ENCODE measurements at places on chromosomes 7 and 10.

- no peak for DNase-seq
Observed at GRCh38 chr10:133204226-133205015, 25.6 kb upstream of the UTF1 start.

GRCh38 chr7:1716263-1717094, 46.4 kb downstream of the ELFN1 start:
- DNase-seq: no peak

DNA sequence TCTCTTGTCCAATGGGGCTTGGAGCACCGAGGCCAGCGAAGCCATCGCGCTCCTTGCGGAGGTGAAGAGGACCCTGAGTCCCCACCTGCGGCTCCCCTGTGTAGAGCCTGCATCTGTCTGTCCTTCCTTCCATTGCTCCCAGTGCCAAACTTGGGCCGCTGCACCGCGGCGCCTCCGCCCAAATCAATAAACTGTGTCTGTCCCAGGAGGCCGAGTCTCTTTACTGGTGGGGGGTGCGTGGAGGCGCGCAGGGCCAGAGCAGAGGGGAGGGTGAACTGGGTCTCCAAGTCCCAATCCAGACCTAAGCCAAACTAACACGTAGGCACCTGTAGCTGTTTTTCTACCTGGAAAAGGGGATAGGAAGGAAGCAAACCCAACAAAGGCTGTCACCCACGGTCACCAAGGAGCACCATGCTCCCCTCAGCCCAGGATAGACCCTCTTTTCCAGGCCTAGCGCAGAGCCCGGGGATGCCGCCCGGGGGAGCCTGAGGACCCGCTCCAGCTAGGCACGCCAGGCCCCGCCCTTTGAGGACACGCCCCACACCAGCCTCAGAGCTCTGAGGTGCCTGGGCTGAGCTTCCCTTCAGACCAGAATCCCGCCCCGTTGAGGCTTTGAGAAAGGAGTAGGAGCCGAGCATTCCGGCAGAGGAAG, 1.2 kb upstream of the CHAT start:
- no peak for DNase-seq

DNA sequence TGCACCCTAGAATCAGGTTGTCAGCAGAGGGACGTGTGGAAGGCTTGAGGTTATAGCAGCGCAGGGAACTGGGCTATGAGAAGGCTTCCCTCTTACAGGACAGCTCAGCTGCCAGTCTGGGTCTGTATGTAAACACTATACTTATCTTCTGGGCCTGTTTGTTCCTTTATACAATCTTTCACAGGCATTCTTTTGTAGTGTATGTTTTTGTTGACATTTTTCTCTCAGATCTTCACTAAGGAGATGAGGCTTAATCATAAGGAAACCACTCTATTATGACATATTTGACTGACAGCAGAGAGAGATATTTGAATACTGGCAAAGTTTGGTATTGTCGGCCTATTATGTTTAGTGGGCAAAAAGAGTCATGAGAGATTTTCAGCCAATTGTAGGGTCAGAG, 929 bp downstream of the GBF1 start:
- peak; percentile 37 for DNase-seq

GRCh38 chr7:30900053-30900452, 11.6 kb upstream of the AQP1 start:
- DNase-seq: no peak

DNA sequence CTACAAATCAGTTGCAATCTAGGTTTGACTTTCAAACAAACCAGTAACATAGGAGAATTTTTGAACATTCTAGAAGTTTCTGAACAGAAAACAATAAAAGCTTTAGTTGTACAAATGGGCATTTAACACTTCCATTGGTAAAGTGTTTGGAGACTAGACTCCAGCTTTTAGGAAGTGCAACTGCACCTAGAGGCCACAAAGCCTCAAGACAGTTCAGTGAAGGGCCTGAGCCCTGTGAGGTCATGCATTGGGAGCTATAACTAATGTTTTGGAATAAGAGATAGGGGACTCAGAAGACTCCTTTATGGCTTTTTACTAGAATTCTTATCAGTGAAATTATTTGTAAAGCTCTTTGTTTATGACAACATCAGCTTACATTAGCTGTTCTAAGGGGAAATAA, 3.0 kb upstream of the EPHB6 start:
- DNase-seq: no peak

GRCh38 chr7:86904949-86905834, 154.3 kb downstream of the ELAPOR2 start:
- no peak for DNase-seq

GRCh38 chr7:151038951-151039849, 9.1 kb upstream of the ASIC3 start:
- DNase-seq: peak; percentile 95

DNA sequence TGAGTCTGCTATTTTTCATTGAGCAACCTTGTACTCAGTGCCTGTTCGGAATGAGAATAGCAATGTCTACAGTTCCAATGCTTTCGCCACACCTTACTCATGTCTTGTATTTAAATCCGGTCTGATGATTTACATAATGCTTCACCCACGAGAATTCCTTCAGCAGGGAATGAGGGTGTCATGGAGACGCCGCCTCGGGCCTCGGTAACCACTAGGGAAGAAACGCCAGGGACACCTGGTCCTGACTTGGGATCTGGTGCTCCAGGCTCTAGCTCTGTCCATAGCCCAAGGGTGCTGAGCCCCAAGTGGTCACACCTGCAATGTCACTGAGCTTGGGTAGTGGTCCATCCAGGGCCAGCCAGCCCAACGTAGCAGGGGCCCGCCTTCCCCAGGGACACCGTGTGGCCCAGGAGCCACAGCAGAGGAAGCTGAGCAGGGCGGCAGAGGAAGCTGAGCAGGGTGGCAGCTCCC, 37.4 kb downstream of the PRKAG2 start:
- no peak for DNase-seq

DNA sequence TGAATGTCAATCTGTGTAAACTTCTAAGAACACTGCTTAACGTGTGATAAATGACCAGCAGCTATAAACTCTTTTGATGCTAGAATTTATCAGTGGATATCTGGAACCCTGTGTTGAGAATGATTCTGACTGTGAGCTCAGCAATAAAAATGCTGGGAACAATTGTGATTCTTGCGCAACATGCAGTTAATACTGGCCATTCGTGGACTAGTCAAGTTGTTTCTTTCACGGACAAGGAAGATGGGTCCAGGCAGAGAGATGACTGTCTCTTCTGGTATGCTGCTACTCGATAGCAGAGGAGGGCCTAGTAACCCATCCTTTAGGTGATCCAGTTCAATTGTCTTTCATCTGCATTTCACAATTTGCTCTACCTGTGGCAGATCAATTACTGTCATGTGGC, 394.8 kb upstream of the IGFBP3 start:
- DNase-seq: no peak

DNA sequence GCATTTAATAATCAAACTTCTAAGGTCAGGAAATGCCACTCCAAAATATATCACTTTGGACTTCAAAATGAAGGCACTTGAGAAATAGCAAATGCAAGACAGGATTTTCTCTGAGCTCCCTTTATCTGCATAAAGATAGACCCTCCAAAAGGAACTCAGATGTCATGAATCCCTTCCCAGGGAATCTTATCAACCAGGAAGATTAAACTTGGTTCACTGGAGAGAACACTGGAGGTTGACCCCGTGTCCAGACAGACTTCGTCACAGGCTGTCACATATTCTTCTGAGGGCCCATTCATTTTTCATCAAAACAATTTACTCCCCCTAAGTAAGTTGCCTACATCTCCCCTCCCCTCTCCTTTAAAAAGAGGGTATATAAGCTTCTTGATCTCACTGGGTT, 21.2 kb downstream of the IFIT3 start:
- DNase-seq: no peak

- no peak for DNase-seq
Observed at GRCh38 chr10:89591111-89591795, 53.8 kb downstream of the PANK1 start.

- no peak for DNase-seq
Observed at GRCh38 chr7:98619450-98620321, 2.6 kb downstream of the NPTX2 start.

DNA sequence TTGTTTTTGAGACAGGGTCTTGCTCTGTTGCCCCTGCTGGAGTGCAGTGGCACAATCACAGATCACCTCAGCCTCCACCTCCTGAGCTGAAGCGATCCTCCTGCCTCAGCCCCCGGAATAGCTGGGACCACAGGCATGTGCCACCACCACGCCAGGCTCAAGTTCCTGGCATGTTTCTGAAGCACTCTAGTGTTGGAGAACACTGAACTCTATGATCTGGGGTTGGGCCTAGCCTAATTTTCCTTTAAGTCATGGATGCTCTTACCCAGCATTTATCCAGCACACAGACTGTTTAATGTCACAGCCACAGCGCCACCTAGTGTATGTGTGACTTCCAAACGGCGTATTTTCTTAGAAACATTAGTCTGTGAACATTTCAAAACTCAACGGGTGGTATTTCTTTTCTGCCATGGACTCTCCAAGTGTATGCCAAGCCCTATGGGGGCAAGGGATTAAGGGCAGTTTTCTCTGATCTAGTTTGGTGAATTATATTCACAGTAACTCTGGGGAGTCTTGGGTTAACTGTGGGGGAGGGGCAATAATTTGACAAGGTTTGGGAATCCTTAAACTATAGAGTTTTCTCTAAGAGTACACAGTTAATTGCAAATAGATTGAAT, 91.8 kb downstream of the CREM start:
- peak; percentile 84 for DNase-seq

DNA sequence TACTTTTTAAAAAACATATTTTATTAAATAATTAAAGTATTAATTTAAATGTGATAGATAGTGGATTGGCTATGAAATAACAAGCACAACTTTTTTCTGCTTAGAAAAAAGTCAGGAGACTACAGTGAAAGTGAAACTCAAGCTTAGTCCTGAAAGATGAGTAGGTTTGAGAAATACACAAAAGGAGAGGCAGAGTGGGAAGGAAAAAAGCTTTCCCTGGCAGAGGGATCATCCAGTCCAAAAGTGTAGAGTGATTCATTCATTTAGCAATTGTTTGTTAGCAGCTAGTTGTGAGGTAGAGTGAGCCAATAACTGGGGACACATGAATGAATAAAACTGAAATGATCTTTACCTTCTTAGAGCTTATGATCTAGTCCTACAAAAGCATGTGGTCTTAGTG, 93.5 kb downstream of the FOXP2 start:
- DNase-seq: no peak

DNA sequence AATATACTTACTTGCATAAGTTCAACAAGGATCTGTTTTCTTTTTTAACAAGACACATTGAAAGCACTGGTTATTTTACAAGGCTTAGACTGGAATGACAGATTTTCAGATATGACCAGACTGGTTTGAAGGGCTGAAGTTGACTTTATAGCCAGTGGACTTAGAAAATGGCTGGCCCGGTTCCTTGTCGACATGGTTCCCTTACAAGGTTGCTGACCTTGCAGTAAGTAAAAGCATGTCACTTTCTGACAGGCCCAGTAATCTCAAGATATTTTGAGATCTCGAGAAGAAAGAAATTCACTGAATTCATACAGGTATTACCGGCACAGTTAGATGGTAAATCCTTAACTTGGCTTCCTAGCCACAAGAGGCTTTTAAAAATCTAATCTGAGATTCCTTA, 136.5 kb downstream of the COBL start:
- DNase-seq: no peak

GRCh38 chr7:65872776-65873581, at the start of gene VKORC1L1:
Gene VKORC1L1 (plus strand): TSS chr7:65873074. CDS start chr7:65873372, 298 bp downstream.
- peak; percentile 94 for DNase-seq

Measured in hematopoietic multipotent progenitor cell treated with erythropoietin and hydrocortisone succinate and interleukin-3 and kit ligand, for 17 days (in vitro differentiated cells).